ENCODE measurements at places on chromosomes 16 and 17.

- no peaks in the 10 kb centered on the region for H3K27me3 ChIP-seq
- H3K36me3 ChIP-seq, result peaks cover 15% of the 10 kb centered on the region
- no peak for DNase-seq
- peak overlapping the region; percentile 99 for H3K27ac ChIP-seq
- peaks cover 42% of the 10 kb centered on the region for H3K4me1 ChIP-seq
These were observed 933 bp upstream of the ATXN7L3 start for GRCh38 chr17:44200478-44201155.

DNA sequence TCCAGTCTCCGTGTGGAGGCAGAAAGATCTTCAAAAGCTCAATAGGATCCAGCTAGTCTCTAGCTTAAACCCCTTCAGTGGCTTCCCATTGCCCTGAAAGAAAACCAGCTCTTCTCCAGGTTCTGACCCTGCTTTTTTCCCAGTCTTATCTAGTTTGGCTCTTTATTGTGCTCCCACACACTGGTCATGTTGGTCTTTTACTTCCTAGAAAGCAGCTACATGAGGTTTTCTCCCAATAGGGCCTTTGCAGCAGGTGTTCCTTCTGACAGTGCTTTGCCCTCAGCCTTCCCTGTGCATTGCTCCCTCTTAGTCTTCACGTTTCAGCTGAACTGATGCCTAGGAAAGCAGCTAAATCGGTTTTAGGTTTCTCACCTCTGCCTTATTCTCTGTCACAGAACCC lies 21.7 kb upstream of the ABCA3 start:
- H3K36me3 ChIP-seq, result no peaks in the 10 kb centered on the region
- H3K27me3 ChIP-seq, result no peaks in the 10 kb centered on the region
- no peak overlapping the region for H3K4me3 ChIP-seq

- DNase-seq, result no peak
- H3K27ac ChIP-seq, result no peak overlapping the region
- H3K4me3 ChIP-seq, result no peak overlapping the region
- H3K36me3 ChIP-seq, result no peaks in the 10 kb centered on the region
- no peaks in the 10 kb centered on the region for H3K27me3 ChIP-seq
These were observed 76.9 kb downstream of the RAI1 start for GRCh38 chr17:17757956-17758845.

- peaks cover 63% of the 10 kb centered on the region for H3K36me3 ChIP-seq
- no peak for DNase-seq
- H3K27ac ChIP-seq, result no peak overlapping the region
- H3K27me3 ChIP-seq, result no peaks in the 10 kb centered on the region
- no peak overlapping the region for H3K4me3 ChIP-seq
These were observed 21.9 kb downstream of the NME3 start for GRCh38 chr16:1749152-1750117.

- H3K4me3 ChIP-seq, result no peak overlapping the region
- no peak for DNase-seq
- peaks cover 50% of the 10 kb centered on the region for H3K4me1 ChIP-seq
These were observed 30.3 kb downstream of the MRTFB start for GRCh38 chr16:14101415-14101814.

DNA sequence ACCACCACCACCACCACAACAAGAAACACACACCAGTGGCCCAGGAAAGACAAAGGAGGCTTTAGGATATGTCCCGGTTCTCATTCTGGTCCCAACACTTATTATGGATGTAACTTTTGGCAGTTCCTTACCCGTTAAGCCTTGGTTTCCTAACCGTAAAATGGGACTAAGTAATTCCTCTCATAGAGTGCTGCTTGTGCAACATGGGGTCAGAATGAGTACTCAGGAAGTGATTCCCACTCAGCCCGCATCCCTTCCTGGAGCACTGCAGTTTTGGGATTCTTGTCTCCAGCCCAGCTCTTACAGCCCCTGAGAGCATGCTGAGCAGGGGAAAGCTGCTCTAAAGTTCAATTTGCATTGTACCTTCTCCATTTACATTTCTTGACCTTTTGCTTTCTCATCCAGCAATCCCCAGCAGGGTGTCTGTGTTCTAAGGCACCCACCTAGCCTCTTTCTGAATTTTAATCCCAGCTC lies 262.6 kb downstream of the PRKCA start:
- no peak overlapping the region for H3K4me3 ChIP-seq
- no peak for DNase-seq
- no peaks in the 10 kb centered on the region for H3K27me3 ChIP-seq
- H3K4me1 ChIP-seq, result no peaks in the 10 kb centered on the region

DNA sequence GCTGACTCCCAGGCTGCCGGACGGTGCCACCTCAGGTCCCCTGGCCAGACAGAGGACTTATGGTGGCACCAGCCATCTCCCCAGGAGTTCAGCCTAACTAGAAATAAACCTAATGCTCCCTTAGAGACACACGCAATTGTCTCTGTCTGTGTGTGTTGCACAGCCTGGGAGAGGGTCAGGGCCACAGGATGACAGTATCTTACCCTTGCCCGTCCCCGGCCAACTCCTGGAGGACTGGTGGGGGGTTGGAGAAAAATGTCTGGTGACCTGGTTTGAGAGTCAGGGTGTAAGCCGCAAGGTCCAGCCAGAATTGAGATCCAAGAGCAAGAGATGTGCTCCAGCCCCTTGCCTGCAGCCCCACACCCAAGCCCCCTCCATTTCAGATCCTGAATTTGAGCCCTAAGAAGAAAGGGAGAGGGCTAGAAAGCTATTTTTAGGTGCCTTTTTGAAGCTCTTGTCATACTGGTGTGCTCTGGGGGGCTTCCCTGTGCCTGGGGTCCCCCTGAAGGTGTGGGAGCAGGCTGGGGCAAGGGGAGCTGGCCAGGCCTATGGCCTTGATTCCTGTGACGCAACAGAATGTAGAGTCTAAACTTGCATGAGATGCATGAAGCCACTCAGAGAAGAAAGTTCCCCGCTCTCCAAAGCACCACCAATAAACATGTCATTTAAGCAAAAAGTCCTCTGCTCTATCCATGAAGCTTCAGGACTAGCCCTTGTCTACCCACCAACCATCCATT lies 12.9 kb downstream of the ZNF319 start:
- H3K27me3 ChIP-seq, result no peaks in the 10 kb centered on the region
- H3K36me3 ChIP-seq, result no peaks in the 10 kb centered on the region
- no peak overlapping the region for H3K27ac ChIP-seq
- DNase-seq, result no peak

GRCh38 chr16:17571499-17572093 lies 100.8 kb upstream of the XYLT1 start:
- H3K27ac ChIP-seq, result no peak overlapping the region
- H3K4me3 ChIP-seq, result no peak overlapping the region
- H3K4me1 ChIP-seq, result no peaks in the 10 kb centered on the region

- no peaks in the 10 kb centered on the region for H3K4me1 ChIP-seq
- no peaks in the 10 kb centered on the region for H3K27me3 ChIP-seq
- DNase-seq, result no peak
- H3K36me3 ChIP-seq, result no peaks in the 10 kb centered on the region
- H3K4me3 ChIP-seq, result no peak overlapping the region
These were observed 110.6 kb upstream of the SHISA6 start for GRCh38 chr17:11130367-11130766.

- no peaks in the 10 kb centered on the region for H3K36me3 ChIP-seq
- no peak overlapping the region for H3K4me3 ChIP-seq
- no peaks in the 10 kb centered on the region for H3K27me3 ChIP-seq
- peak; percentile 54 for DNase-seq
These were observed 5.5 kb upstream of the NCBP3 start for GRCh38 chr17:3851461-3852100.

GRCh38 chr17:63295288-63295687 lies 150.8 kb downstream of the CYB561 start:
- H3K36me3 ChIP-seq, result no peaks in the 10 kb centered on the region
- no peak overlapping the region for H3K4me3 ChIP-seq
- DNase-seq, result no peak
- H3K4me1 ChIP-seq, result no peaks in the 10 kb centered on the region

DNA sequence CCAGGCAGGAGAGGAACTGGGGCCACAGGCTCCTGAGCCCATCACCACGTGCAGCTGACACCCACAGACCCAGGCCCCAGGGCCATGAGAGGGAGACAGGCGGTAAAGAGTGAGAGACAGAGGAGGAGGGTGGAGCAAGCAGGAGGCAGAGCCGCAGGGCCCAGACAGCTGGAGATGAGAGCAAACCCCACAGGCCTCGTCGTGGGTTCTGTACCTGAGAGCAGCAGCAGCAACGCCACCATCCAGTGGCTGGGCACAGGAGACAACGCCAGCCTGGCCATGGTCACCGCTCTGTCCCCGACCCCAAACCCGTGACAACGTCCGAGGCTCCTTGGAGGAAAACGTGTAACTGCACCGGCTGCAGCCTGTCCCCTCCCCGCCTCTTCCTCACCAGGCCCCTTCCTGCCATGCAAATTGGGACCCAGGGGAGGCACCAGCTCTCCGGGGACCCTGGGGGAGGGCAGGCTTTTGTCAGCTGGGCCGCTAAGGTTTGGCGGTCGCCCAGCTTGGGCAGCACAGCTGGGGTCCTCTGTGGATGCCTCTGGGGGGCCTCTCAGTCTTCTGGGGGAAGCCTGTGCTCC lies at the start of gene CD79B:
Gene CD79B (minus strand): TSS at position 351 of the 581 bp plus-strand sequence. CDS start 70 bp downstream, at position 281.
- H3K4me3 ChIP-seq, result no peak within 1 kb of the TSS
- H3K27ac ChIP-seq, result peak within 1 kb of the TSS; percentile 54
- no peaks in the 10 kb centered on the region for H3K36me3 ChIP-seq
- no peak for DNase-seq
- H3K27me3 ChIP-seq, result no peaks in the 10 kb centered on the region

GRCh38 chr16:19872179-19872863 lies 12.3 kb downstream of the GPRC5B start:
- no peak overlapping the region for H3K4me3 ChIP-seq
- no peaks in the 10 kb centered on the region for H3K4me1 ChIP-seq
- peak; percentile 79 for DNase-seq
- H3K27ac ChIP-seq, result no peak overlapping the region

GRCh38 chr16:47460359-47460710 lies 528 bp downstream of the ITFG1 start:
- DNase-seq, result no peak
- peak overlapping the region; percentile 89 for H3K27ac ChIP-seq
- H3K4me3 ChIP-seq, result peak overlapping the region; percentile 91
- peaks cover 38% of the 10 kb centered on the region for H3K4me1 ChIP-seq

- H3K27me3 ChIP-seq, result no peaks in the 10 kb centered on the region
- peak overlapping the region; percentile 93 for H3K27ac ChIP-seq
- peak overlapping the region; percentile 77 for H3K4me3 ChIP-seq
- H3K4me1 ChIP-seq, result peaks cover 49% of the 10 kb centered on the region
- DNase-seq, result peak; percentile 92
These were observed 491 bp downstream of the IST1 start for GRCh38 chr16:71895679-71896365.
